ENCODE measurements at places on chromosomes 7 and 10.
A peak's percentile ranks its signal among the peaks of the same experiment; 100 is the strongest.

DNA sequence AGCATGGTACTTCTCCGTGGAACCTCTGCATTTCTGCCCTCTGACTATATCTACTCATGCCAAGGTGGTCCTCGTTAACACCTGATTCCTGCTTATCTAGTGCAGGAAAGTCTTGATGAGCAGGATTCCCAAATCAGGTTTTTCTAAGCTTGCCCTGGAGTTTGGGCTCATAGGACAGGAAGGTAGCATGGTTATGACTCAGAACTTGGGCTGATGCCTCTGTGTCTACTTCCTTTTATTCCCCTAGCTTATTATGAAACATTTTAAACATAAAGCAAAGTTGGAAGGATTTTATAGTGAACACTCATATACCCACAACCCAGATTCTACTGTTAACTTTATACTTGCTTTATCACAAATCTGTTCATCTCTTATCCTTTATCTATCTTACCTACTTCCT is 5.6 kb downstream of the SUFU start:
- peak; percentile 2 for DNase-seq

DNA sequence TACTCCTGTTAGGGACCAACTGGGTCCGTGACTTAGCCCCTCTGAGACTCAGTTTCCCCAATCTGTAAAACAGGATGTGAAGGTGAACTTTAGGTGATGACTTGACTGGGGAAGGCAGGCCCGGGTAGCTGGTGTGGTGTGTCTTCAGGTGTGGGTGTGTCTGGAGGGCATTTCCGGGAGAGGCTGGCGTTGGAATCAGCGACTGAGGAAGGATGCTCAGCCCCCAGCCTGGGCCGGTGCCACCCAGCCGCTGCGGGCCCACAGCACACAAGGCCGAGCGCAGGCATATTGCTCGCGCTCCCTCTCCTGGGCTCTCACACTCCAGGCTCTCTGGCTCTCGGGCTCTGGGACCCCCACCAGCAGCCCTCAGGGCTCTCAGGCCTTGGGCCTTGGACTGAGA is 31.7 kb upstream of the CNPY1 start:
- DNase-seq, result no peak

- DNase-seq, result no peak
These were observed 128.9 kb upstream of the GAD2 start for GRCh38 chr10:26087666-26088065.

- DNase-seq, result no peak
These were observed 116.5 kb upstream of the ADARB2 start for GRCh38 chr10:1853801-1854200.

DNA sequence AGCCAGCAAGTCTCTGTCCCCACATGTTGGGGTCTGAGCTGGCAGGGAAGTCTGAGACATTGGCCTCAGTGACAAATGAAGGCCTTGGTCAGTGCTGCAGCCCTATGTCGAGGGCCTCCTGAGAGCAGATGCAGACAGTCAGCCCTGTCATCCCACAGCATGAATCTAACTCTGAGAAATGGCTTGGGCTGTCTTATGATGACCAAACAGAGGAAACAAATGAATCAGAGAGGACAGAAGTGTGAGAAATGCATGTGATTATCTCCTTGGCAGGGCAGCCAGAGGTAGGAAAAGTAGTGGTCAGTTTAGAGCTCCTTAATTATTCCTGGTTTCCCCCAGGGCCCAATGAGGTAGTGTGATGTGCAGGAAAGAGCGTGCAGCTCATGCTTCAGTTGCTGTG is 287.6 kb downstream of the SORCS3 start:
- no peak for DNase-seq

DNA sequence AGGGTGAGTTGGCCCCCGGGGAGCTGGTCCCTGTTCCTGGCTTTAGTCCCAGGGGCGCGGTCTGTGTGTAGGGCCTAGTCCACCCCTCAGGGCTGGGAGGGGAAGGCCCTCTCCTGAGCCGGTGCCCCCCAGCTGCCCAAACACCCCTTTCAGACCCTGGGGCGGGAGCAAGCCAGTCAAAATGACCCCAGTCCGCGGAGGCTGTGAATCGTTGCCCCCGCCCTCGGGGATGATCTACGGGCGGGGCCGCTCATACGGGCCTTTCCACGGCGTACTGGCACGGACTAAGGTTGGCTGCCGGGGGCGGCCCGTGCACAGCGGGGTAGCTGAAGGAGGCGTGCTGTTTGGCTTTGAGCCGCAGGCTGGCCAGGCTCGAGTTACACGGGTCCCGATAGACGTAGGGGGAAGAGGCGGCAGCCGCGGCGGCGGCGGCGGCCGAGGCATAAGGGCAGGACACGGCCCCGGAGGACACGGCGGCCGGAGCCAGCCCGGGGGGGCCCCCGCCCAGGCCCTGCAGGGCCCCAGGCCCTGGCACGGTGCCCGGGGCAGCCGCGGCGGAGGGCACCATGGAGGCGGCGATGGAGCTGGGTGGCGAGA is 4.3 kb downstream of the ELOVL3 start:
- DNase-seq, result peak; percentile 39
